ENCODE measurements at places on chromosomes 2 and 18.

- no peak for DNase-seq
Observed at GRCh38 chr2:6721395-6721794, 144.3 kb downstream of the CMPK2 start.

DNA sequence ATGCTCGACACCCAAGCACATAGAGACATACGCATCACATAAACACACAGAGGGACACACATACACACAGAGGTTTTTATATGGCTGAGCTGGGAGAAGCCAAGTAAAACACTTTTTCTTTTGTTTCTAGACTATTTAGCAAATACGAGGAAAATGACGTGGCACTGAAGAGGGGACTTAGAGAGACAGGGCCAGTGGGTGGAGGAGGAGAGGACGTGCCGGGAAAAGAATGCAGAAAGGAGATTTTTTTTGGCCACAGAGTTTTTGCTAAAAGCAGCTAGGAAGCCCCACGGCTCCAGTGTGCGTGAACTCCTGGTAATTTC, 168.5 kb upstream of the KLF7 start:
- DNase-seq, result no peak

- DNase-seq, result no peak
Observed at GRCh38 chr2:42556315-42556890, 12.0 kb upstream of the MTA3 start.

GRCh38 chr2:192546565-192546964, 351.8 kb upstream of the TMEFF2 start:
- peak; percentile 56 for DNase-seq

DNA sequence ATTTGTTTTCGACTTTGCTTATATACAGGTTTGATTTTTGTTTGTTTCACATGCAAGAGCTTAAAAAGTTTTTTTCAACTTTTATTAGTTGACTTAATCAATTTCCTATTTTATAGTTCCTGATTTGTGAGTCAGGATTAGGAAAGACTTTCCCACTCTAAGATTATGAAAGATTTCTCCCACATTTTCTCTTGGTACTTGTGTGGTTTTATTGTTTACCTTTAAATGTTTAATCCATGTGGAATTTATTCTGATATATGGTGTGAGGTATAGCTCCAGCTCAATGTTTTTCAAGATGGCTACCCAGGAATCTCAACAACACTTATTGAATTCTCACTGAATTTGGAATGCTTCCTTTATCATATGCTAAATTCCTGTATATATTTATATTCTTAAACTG, 117.8 kb upstream of the LGALSL start:
- no peak for DNase-seq

DNA sequence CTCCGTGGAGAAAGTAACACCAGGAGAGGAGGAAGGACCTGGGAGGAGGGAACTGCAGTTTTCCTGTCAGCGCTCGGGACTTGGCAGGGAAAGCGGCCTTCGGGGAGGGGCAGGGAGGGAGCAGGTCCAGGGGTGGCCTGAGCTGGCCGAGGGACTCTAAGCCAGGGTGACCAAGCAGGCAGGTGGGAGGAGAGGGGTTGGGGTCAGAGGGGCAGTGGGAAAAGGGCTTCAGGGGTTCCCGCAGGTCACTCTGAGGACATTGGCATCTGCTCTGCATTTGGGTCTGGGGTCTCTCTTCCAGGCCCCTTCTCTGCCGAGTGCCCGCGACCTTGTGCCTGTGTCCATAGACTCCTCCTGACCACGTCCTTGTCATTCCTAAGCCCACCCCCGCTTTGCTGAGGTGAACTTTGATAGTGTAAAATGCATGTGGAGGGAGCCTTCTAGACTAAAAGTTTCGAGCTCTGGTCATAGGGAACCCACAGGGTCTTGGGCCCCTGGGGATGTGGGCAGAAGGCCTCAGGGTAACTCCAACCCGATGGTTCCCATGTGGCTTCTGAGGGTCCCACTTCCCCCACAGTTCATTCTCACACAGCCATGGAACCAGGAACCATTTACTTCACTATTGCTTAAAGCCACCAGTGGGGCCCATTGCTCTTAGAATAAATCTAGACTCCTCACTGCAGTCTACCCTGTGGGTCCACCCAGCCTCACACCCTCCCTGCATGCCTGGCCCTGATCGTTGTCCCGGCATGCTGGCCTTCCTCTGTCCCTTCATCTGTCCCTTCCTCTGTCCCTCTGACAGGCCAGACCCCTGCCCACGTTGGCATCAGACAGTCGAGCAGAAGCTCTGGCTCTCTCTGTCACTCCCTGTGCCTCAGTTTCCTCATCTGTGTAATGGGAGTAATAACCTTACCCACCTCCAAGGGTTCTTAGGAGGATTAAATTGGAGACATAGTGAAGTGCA, 229.2 kb downstream of the SEPTIN10 start:
- DNase-seq, result no peak

GRCh38 chr2:234521536-234521935, 24.7 kb upstream of the ARL4C start:
- DNase-seq, result no peak

GRCh38 chr2:69089998-69090397, 77.0 kb downstream of the ANTXR1 start:
- DNase-seq, result no peak

DNA sequence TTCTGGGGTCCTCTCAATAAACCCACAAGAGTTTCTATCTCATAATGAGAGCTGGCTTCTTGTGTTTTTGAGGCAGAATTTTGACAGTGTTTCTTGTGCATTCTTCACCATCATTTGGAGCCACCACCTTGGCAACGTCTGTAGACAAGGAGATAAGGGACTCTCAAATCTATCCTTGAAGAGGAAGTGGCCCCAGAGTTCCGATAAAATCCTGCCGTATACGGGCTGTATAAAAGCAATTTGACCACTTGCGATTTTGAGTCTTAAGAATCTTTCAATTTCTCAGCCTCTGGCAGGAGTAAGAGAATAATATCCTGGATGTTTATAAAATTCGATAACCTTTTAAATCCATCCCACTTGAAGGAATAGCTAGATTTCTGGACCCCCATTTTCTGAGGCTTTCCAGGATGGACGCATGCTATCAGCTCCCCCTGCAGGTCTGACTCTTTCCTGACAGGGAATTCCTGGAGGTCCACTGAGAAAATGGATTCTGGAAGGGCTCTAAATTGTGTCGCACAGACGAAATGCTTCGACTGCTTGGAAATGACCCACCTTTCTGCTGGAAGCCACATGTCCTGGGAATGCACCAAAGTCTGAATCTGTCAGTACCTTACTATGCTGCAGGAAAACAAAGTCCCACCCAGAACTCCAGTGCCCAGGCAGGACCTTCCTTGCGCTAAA, 54.1 kb downstream of the E2F6 start:
- peak; percentile 43 for DNase-seq

Data from MCF 10A (cell line).